Stimulated activated CD4-positive, alpha-beta T cell treated with anti-CD3 and anti-CD28 coated beads, Interleukin-2, amount 100 ng/mL, for 24 hours (primary cell): ENCODE measurements at places on chromosomes 6 and 20.

- DNase-seq = no peak
Measured at GRCh38 chr20:9492067-9492466, 22.3 kb upstream of the LAMP5 start.

GRCh38 chr20:35271904-35272303, 6.0 kb downstream of the MMP24OS start:
- DNase-seq = no peak

DNA sequence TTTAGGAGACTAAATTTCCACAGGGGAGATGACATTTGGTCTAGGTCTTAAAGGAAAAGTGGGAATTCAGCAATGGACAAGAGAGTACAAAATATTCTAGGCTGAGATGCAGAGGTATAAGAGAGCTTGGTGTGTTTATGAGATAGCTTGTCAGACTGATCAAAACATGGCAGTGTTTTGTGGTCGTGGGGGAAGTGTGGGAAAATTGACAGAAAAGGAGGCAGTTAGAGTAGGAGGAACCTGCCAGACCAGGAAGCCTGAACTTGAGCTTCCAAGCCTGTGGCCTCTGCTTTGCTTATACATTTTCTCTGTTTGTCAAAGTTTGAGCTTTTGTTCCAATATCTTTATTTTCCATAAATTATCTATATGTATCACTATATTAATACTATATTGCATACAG, 69.5 kb upstream of the MAP3K7 start:
- DNase-seq = no peak

- DNase-seq = peak; percentile 88
Measured at GRCh38 chr20:50724851-50725723, 6.3 kb upstream of the PARD6B start.

GRCh38 chr6:132818404-132819359, 4.3 kb downstream of the RPS12 start:
- DNase-seq = no peak

DNA sequence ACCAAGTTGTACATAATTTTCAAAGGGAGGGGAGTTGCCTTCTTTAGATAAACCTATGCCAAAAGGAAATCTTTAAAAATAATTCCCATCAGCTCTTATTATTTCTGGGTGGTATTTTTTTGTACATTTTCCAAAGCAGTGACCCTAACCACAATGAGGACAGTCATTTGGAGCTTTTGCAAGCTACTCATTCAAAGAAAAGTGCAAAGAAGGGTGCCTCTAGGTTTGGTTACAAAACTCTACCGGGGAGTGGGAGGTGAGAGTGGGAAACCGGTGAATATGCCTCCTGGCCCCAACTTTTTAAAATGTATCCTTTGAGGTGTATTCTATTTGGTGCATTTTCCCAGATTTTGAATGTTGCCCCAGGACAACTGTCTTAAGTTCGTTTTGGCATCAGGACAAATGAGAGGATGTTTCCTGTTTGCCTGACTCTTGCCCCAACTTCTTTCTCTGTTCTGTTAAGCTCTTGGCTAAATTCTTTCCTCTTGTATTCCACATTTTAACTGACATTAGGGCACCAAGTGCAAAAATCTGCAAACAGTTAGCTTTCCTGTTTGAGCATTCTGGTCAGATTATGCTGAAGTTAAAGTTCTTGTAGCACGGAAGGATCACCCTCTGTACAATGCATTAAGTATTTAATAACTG, 78.9 kb downstream of the SLX4IP start:
- DNase-seq = no peak

GRCh38 chr6:9610620-9611415, 804.1 kb downstream of the TFAP2A start:
- no peak for DNase-seq

GRCh38 chr20:35360033-35360432, 51.7 kb downstream of the UQCC1 start:
- DNase-seq = no peak

GRCh38 chr6:89678531-89678930, 40.0 kb upstream of the LYRM2 start:
- no peak for DNase-seq

GRCh38 chr20:51532577-51533191, 9.8 kb downstream of the NFATC2 start:
- DNase-seq = no peak

GRCh38 chr6:99905209-99906106, 88.6 kb downstream of the MCHR2 start:
- DNase-seq = no peak

DNA sequence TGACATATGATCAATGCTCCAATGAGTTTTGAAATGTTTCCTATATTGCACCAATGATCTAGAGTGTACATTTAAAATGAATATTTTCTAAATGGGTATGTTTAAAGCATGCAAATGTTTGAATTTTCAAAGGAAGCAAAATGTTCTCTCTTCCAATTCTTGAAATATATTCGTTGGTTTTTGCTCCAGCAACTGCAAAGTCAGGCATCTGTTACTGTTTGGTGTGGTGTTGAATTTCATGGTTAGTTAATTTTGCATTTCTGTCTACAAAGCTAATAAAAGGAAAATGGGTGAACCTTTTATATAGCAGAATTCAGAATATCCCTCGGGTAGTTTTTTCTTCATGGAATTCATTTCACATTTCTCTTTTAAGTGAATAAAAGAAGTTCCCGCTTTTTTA, 1018.3 kb downstream of the GRIK2 start:
- DNase-seq = no peak

GRCh38 chr20:33518071-33518470, 28.2 kb downstream of the CBFA2T2 start:
- no peak for DNase-seq

DNA sequence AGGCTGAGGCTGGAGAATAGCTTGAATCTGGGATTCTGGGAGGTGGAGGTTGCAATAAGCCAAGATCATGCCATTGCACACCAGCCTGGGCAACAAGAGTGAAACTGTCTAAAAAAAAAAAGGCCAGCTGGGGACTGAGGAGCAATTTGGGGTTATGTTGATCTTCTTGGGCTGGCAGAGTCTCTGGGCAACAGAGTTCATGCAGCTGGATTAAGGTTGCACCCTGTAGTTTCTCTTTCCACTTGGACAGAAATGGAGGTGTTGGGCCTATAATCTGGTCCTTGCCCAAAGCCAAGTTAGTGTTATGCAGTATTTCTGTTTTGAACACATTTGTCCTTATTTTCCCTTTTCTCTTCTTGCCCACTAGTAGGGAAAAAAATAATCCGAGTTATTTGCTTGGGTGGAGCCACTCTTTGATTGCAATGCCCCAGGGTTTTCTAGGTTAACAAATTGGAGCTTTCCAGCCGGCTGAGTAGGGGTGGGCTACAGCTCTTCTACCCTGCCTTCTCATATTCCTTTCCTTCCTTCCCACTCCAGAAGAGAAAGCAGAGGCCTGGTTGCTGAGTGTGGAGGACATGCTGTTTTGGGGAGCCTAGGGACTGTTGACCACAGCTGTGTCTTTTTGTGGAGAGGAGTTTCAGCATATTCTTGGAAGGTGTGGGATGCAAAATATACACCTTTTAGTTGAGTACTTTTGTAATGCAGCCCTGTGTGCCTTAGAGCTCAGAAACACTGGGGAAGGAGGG, 213.9 kb downstream of the SOX4 start:
- no peak for DNase-seq

DNA sequence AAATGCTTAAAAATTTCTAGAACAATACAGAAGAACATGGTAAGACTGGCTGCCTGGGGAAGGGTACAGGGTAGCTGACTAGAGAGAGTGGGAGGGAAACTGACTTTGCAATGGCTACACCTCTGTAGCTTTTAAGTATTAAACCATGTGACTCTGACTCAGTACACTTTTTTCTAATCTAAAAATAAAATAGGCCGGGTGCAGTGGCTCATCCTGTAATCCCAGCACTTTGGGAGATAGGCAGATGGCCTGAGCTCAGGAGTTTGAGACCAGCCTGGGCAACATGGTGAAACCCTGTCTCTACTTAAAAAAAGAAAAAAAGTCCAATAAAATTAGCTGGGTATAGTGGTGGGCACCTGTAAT, 18.5 kb downstream of the ATP9A start:
- no peak for DNase-seq

DNA sequence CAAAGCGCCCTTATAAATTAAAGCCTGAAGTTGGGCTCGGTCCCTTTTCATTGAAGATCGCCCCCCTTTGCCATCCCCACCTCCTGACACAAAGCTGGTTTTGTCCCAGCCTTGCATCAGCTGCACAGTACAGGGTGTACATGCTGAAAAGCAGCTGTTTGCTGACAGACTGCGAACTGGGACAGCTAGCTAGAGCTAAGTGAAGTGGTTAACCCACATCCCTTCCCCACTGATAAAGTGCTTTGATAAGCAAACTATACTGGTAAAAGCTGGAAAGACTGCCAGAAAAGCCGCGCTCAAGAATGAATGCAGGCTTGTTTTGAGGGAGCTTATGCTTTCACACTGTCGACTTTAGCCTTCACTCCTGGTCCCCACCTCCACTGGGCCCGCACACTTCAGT, 207.3 kb downstream of the GMDS start:
- no peak for DNase-seq

- no peak for DNase-seq
Measured at GRCh38 chr20:20503777-20504530, 136.1 kb downstream of the INSM1 start.

DNA sequence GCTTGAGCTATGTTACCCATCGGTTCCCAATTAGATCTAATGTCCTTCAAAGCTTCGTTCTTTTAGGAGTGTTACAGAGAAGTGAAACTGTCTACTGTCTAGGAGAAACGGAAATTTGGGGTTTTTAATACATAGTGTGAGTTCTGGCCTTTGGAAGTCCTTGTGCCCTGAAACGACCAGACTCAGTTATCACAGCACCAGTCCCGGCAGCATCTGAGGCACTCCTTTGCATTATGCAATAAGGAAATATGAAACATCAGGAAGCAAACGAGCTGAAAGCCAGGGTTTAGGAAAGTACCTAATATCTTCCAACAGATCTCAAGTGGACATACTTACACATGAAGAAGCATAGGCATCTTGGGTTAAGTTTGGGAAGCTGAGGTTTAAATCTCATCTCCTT, 61.8 kb upstream of the ADGRF1 start:
- no peak for DNase-seq

DNA sequence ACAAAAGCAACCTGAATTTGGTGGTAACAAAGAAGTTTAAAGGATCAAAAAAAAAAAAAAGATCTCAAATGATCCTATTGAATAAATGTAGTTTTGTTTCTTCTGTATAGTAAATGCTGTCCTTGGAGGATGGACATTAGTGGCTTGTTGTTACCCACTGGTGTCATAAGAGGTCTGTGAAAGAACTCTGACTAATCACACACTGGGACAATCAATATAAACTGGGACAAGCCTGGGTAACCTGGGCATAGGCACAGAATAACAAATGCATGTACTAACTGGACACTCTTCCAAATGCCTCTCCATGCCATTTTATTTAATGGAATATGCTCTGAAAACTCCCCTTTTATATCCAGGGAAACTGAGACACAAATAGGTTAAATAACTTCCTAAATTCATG, 241.4 kb downstream of the DOK5 start:
- DNase-seq = no peak

DNA sequence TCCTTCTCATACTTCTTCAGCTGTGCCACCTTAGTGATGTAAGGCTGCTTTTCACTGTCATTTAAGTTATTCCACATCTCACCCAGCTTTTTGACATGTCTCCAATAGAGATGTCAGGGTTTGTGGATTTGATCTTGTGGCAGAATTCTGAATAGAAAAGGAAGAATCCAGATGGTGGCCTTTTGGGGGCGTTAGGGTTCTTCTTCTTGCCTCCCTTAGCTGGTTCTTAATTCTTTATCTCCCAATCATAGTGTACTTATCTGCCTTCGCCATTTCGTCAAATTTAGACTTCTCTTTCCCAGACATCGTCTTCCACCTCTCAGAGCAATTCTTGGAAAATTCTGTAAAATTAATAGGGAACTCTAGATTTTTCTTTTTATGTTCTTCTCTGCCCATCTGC, 422.9 kb downstream of the GJA1 start:
- no peak for DNase-seq

DNA sequence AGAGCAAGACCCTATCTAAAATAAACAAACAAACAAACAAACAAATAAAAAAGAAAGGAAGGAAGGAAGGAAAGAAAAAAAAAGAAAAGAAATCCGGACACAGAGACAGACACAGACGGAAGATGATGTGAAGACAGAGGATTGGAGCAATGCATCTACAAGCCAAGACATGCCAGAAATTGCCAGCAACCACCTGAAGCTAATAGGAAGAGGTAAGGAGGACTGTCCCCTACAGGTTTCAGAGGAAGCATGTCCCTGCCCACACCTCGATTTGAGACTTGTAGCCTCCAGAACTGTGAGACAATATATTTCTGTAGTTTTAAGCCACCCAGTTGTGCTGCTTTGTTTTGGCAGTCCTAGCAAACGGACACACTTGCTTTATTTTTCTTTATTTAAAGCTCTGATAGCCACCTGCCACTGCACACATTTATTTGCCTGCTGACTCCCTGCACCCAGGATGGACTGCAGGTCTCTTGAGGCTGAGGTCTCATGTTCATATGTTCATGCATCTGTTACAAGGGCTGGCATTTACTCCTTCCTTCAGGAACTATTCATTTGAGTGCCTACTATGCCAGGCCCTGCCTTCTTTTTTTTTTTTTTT, 20.7 kb upstream of the ZMYND8 start:
- no peak for DNase-seq

DNA sequence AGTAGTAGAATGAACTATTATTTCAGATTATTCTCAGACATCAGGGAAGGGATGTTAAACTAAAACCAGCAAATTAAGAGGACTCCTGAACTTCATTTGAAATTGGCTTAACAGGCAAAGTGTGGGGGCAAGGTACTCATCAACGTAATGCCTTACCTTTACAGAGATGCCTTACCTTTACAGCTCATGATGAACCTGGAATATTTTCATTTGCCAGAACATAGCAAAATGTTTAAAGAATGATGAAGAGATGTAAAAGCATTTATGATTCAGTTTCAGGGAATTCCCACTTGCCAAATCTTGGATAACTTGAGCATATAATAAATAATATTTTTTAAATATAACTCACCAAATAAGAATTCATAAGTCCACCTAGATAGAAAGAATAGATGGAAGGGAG, 207.5 kb downstream of the TINAG start:
- DNase-seq = no peak

DNA sequence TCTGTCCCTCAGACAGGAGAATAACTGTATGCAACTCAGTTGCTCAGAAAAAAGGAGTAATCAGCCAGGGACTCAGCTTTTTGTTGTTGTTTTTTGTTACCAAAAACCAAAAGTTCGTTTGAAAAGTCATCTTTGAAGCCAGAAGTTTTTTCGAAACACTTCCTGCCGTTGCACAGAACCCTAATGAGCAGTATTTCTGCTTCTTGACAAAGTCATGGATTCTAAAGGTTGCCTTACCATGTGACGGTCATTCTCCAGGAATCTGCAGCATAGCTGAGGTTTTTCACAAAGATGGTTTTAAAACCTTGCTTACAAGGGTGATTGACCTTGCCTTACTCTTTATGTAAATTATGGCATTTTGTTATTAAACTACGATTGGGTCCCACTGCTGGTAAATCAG, 1.9 kb downstream of the RAB32 start:
- DNase-seq = no peak

GRCh38 chr6:158729906-158730540, 80.2 kb downstream of the SYTL3 start:
- DNase-seq = no peak
